Cortex of kidney (tissue), 1 donor: ENCODE measurements at places on chromosomes 3 and 15.

DNA sequence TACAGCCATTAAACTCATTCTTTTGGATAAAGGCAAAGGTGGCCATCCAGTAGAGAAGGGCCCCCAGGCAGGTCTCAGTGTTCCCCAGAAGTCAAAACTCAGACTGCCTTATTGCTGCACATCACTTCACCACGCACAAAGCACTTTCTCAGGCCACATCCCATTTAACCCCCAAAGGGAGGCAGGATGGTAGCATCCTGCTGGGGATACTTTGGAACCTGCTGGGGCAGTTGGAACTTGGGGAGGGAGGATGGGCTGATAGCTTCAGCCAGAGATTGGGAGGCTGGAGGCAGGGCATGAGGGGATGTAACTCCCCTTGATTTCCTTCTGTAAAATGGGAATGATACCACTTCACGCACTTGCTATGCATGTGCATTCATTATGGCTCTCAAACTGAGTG lies 5.0 kb downstream of the ITPKA start:
- no peak for DNase-seq

DNA sequence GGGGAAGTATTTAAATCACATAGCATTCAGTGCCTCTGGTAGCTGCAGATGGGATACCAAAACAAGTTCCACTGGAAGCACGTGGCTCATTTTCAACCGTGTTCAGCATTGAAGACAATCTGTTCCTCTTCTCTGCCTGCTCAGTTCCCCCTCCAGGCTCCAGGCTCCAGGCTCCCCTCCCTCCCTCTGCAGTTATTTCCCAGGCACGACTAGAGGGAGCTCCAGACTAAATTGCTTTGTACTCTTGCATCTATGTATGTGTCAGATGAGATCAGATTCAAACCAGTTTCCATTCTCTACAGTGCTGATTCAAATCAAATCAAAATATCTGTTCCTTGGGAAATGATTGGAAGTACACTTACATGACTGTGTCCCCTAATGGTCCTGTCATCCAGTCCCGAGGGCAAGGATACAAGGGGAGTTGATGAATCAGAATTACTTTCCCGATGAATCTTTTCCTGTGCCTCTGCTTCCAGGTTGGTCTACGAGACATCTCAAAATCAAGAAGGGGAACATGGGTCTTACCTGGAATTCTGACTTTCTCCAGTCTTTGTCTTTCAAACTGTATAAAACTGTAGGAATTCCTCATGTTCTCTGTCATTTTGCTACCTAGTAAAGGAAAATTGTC lies 600.5 kb downstream of the EDEM1 start:
- DNase-seq = no peak

- no peak for DNase-seq
Measured at GRCh38 chr3:30607032-30607833, 832 bp downstream of the TGFBR2 start.

DNA sequence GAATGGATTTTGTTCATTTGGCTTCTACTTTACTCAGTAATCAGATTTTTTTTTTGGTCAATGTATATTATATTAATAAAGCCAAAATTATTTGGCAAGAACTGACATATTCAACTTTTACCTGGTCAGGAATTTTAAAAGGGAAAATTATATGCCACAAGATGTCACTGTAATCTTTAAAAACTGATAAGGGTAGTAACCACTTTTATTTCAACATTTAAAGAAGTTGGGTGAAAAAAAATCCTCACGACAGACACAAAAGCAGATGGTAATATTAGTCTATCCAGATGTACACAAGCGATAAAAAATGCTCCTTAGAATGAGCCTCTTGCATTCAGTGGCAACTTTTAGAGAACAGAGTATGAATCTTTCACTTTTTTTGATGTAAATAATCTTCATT lies 101.9 kb downstream of the SERPINI1 start:
- no peak for DNase-seq

DNA sequence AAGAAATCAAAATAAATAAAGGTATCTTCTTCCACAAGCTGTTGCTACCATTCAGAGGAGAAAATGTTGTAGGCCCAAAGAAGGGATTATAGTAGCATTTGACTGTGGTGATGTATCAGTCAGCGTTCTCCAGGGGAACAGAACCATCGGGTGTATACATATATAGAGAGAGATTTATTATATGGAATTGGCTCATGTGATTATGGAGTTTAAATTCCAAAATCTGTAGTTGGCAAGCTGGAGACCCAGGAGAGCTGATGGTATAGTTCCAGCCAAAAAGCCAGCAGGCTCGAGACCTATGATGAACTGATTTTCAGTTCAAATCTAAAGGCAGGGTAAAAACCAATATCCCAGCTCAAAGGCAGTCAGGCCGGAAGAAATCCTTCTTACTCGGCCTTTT lies 7.4 kb upstream of the SPG21 start:
- no peak for DNase-seq

GRCh38 chr3:8599146-8599545 lies 45.5 kb downstream of the SSUH2 start:
- DNase-seq = no peak

DNA sequence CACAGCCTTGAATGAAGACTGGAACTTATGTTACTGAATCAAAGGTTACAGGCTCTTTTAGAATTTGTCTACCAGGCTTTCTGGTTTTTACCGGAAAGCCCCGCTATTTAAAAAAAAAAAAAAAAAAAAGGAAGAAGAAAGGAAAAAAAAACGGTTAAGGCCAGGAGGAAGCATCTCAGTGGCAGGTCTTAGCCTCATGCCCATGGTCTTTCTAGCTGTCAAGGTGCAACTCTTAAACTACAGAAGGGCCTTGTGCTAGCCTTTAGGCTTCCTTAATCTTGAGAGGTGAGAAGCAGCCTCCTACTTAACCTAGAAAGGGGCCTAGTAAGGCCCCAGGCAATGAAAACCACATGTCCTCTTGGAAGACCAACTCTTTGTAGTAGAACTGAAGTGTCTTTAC lies 77.5 kb downstream of the TBC1D5 start:
- DNase-seq = no peak

DNA sequence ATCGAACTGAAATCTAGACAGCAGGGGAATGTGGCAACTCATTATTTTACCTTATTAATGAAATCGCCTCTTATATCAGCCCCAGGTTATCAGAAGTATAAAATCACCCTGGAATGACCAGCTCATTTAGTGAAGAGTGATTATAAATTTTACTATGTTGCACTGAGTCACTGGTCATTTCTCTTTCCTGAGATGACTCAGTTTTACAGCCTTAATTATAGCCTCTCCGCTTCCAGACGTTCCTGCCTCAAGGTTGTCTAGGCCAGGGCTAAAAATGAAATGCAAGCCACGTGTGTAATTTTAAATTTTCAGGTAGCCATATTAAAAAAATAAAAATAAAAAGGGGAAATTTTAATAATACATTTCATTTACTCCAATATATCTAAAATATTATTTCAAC lies 33.3 kb downstream of the DET1 start:
- no peak for DNase-seq

GRCh38 chr3:54696313-54696712 lies 231.5 kb downstream of the LRTM1 start:
- DNase-seq = no peak

DNA sequence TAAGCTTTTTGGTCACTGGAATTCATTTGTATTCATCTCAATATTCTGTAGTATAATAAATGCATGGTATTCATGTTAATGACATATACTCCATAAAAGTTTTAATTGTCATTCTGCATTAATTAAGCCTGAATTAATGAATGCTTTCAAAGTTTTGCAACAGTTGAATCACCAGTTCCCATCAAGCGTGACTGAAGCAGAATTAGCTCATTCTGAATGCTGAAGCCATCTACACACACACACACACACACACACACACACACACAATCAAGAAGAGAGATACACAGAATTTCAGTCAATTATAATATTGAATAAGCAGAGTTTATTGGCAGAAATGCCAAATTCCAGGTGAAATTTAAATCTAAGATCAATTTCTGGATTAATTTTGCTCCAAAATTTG lies 252.1 kb upstream of the KCNMB2 start:
- DNase-seq = no peak

DNA sequence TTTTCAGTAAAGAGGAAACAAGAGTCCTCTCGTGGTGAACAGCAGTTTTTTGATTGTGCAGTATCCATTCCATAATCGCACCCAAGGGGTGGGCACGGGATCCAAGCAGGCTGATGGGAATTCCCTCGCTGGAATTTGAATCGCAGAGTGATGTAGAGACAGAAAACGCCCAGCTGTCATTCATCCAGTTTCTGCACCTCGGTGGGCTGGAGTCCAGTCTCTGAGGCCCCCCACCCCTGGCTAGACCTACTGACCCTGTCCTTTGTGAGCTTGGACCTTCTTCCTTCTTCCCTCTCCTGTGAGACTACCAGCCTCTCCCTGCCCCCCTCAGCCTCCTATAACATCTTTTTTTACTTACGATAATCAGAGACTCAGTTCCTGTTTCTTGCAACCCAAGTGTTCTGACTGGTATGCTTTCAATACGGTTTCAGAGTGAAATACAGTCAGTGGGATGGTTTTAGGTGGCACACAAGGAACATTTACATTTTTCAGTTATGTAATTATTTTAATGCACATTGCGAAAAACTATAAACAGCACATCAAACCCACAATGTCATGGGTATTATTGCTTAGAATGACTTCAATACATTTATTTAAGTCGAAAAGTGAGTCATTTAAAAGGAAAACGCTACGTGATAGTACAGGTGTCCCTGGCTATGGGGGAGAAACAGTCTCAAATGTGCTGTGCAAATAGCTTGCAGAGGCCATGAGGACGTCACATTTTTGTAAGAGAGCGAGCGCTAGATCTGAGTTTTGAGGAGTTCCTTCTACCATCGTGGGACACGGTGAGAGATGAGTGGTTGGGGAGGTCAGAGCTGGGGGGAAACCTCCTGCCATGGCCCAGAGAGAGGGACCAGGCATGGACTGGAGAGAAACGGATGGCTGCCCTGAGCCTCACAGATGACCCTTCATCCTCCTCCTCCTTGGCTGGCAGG lies 37.5 kb upstream of the CHST2 start:
- DNase-seq = no peak

DNA sequence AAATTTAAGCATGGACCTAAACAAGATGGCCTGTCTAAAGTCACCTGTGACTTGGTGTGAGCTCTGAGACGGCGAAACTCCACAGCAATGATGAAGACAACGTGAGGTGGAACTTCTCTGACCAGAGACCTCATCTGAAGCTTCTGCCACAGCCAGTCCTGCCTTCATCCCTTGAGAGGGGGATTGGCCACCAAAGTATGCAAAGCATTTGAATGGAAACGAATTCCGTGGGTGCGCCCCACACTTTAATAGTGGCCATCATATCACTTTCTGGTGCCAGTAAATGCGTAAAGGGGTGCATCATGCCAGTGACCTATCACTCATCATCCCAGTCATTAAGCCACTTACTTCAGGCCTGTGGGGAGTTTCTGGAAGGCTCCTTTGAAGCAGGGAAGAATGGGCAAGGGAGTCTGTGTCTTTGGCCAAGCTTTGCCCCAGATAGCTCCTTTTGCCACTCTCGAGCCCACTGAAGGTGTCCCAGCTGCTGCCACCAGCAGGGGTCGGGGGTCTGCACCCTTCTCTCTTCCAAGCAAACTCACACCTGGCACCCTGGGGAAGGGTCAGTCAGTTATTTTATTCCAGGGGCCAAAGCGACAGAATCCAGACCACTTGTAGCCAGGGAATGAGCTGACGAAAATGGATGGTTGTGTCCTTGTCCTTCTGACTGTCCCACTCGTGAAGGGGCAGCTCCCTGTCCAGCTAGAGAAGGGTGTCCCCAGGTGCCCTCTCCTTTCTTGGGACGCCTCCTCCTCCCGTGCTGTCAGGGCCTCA lies 17.7 kb downstream of the MUC20 start:
- no peak for DNase-seq

DNA sequence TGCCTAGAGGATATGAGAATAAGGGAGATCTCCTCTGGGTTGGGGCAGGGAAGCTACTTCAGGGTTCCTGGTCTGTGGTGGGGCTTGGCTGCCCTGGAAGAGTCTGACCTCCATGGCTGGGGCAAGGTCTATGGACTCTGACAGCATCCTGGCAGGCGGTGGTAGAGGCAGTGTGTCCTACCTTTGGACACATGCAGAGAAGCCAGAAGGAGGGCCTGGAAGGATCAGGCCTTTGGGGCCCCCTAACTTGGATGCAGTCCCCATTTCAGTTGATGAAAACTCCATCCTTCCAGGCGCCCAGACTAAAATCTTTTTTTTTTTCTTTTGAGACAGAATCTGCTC lies 10.4 kb downstream of the SPTBN5 start:
- DNase-seq = no peak

DNA sequence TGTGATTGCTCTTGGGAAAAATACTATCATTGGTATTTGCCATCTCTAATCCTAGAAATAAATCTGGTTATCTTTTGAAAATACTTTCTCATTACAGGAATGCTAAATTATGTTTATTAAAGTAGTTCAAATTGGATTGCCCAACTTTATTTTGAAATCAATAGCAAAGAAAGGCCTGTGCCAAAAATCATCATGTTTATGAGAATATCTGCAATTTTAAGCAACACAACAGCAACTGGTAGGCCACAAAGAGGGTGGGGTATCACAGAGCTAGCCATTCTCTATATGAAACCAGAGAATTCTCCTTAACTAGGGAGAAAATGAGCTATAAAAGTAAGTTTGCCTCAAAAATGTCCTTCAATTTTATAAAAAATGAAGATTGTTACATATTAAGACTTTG lies 11.9 kb upstream of the TM4SF19 start:
- no peak for DNase-seq

GRCh38 chr3:30764891-30765290 lies 129.6 kb downstream of the GADL1 start:
- no peak for DNase-seq

DNA sequence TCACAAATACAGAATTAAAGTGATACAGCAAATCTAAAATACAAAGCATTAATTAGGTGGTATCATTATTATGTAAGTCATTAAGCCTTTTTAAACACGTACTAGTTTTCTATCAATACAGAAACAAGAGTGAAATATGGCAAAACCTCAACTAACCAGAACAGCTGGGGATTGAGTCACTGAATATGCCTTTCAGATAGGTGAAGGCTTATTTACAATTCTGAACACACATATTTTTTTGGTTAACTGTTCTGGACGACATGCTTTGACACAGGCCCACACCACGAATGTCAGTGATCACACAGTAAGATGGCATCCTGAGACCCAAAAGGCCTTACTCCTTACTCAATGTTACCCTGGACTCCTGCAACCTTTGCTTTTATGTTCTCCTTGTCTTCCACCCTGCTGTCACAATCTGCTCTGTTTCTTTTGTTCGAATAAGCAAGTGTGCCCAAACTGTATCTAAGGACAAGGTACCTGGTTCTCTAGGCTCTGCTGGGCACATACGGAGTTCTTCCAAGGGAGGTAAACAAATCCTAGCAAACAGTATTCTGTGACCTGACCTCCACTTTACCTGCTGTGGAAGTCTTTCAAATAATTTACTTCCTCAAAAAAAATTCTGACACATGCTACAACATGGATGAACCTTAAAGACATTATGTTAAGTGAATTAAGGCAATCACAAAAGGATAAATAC lies 7.0 kb downstream of the SFMBT1 start:
- DNase-seq = no peak

DNA sequence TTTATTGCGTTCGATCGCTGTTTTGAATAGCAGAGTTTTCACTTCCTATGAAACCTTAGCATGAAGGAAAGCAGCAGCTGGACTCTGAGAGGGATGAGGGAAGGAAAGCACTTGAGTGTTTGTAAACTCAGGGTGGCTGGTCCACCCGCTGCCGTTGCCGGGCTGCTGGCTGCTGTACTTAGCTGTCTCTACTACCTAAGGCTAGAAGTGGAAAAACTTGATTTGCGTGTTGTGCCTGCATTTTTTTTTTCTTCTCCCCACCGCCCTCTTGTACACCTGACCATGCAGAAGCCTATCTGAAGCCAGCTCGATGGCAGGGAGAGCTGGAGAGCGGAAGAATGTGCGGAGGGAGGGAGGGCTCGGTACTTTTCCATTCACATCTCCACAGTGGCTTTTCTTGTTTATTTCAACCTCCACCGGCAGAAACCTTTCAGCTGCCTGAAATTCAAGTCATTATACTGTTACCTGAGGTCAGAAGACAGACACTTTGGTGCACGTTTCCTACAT lies 4.8 kb upstream of the BCL6 start:
- DNase-seq = no peak
